ENCODE measurements at places on chromosomes 11 and 22.

DNA sequence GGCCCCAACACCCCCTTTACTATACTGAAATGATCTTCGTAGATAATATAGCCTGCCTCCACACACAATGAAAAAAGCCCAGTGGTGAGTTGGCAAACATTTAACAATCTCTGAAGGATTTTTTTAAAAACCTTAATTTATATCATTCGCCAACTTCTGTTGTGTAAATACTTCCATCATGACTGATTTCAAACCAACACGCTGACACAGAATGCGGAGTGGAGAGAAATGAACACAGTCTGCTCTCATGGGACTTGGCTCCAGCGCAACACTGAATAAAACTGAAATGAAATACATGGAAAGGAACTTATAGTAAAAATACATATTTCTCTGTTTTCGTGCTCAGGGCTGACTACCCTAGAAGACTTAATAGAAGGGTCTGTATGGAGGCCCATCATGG lies 61.3 kb upstream of the WNT11 start:
- no peak for DNase-seq

DNA sequence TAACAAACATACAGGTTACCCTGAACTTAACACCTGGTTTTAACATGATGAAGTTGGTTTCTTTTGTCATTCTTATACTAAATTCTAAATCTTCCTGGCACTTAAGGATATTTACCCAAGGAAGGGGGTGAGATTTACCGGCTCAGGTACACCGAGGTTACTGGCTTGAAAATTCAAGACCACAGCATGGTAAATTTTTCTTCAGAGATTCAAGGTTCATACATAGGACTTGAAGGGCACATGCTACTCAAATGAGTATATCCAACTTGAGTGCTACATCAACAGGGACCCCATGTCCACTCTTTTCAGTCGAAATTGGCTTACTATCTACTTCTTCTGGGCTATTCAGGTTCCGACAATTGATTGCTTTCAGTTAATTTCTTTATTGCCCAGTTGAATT lies 12.7 kb downstream of the SERPING1 start:
- no peak for DNase-seq

DNA sequence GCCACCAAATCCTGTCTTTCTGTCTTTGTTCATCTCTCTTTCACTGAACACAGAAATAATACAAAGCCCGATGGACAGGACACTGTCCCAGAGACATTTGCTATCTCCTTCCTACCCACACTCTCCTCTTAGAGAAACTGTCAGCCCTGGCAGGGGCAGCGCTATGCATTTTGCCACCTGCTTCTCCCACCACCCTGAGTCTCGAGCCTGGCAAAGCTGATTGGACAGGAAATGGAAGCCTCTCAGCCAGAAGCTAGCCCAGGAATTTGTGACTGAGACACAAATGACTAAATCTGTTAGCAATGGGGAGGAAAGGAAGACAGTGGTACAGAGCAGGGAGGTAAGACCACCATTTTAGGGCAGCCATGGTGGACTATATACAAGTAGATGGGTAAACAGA lies 14.9 kb upstream of the GALNT18 start:
- no peak for DNase-seq

DNA sequence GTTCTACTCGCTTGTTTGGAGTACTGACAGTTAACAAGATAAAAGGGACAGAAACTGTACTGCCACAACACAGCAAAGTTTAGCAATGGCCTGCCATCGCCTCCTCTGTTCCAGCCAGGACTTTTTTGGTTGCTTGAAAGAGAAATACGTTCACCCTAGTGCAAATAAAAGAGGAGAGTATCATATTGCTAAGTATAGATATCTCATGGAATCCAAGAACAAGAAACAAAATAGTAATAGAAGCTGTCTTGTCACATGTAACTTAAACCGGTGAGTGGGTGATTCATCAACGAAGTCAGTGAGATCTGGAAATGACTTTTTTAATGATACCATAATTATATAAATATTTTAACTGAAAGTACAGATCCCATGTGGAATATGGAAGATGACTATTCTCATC lies 35.4 kb downstream of the SLC1A2 start:
- no peak for DNase-seq

- DNase-seq, result no peak
Measured at GRCh38 chr11:95700471-95700817, 89.1 kb downstream of the FAM76B start.

- DNase-seq, result no peak
Measured at GRCh38 chr11:124115782-124116616, 749 bp downstream of the VWA5A start.

DNA sequence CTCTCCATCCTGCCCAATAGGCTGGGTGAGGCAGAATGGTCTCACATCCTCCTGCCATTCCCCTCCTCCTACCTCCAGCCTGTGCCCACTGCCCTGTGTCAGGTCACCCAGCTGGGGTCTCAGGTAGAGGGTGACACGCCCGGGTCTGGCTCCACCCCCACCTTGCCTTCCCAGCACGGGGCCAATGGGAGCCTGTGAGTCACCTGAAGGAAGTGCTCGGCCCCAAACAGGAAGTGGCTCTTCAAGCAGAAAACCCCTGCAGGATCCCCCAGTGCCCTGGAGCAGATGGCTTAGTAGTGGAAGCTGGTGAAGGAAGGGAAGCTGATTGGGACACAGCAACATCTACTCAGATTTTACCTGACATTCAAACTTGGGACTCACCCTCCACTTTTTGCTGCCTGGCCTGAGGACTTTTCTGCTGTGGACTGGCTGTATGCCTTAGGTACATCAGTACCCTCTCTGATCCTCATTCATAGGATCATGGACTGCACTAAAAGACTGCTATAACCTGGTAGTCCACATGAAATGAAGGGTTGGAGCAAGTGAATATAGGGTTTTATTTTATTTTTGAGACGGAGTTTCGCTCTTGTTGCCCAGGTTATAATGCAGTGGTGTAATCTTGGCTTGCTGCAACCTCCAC lies 33.4 kb downstream of the GDPD5 start:
- no peak for DNase-seq

DNA sequence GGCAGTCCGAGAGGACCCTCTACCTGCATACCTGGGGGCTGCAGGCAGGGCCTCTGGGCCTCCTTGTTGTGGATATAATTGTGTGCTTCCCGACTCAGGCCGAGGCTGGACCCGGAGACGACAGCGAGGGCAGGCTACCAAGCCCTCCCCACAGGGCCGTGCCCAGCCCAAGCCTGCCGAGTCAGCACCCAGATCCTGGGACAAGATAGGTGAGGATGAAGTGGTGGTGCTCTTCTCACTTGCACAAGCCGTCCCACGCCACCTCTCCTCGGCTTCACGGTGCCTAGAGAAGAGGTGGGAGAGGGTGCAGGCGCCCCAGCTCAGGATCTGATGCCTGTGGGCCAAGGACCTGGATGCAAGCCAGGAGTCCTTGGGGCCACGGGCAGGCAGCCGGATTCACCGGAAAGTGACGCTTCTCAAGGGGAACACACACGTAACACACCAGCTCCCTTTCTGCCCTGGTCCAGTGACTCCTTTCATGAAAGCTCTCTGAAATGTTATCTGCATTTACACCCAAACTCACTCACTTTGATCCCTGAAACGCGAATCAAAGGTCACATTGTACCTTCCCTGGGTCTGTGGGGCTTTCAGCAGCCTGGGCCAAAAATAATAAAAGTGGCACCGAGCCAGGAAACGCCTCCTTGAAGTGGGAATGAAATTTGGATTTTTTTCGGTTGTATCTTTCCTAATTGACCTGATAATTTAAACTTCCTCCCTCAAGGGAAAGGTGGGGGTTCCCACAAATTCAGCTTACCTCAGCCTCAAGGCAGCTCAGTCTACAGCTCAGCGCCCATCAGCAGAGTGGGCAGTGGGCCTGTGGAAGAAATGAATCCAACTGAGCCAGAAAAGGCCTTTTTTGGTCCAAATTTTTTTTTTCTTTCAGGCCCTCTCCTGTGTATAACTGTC lies 1.1 kb upstream of the GNB1L start:
- no peak for DNase-seq

DNA sequence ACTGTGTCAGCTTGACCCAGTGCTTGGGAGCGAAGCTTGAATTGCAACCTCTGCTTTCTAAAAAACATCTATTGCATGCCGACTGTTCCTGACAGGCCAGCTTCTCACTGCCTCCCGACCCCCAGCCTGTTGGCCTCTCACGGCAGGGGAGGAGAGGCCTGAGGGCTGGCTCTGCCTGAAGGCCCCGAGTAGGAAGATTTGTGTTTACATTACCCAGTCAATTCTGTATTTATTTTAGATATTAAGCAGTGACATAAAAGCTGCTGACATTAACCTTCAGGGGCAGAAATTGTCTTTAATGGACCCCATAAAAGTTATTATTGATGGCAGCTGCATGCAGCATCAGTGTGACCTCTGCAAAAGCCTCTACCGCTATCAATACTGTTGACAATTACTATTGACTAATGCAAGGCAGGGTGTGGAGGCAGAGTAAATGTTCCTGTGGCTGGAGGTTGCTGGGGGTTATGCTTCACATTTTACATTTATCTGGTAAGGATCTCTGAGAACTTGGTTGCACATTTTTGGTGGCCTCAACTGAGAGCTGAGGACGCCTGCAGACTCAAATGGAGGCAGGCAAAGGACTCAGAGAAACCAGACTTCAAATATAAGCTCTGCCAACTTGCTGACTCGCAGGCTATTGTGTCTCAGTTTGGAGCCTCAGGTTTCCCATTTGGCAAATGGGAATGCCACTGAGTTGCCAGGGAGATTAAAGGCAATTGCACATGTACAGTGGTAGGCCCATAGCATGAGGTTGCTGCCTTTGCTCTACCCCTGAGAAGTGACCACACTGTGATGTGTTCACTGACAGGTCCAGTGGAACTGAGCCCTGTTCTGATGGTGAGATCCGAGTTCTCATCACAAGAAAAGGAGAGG lies 380.5 kb downstream of the TENM4 start:
- DNase-seq, result no peak

DNA sequence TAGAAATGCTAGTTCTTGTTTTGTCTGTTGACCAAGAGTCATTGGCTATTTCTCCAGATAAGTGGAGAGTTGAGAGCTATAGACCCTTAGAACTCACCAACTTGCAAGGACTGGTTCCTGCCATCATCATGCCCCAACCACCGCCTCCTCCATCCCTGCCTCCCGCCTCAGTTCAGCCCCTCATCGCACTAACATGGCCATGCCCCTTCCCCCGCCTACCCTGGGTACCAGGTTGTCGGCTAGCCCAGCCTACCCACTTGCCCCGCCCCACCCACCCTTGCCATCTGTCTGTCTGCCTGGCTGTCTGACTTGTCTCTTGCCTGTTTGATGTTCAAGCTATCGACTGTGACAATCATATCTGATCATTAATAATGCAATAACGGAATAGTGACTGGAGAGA lies 154.1 kb downstream of the TRIM29 start:
- DNase-seq, result no peak

- DNase-seq, result no peak
Measured at GRCh38 chr11:85316967-85317366, 310.2 kb downstream of the DLG2 start.

DNA sequence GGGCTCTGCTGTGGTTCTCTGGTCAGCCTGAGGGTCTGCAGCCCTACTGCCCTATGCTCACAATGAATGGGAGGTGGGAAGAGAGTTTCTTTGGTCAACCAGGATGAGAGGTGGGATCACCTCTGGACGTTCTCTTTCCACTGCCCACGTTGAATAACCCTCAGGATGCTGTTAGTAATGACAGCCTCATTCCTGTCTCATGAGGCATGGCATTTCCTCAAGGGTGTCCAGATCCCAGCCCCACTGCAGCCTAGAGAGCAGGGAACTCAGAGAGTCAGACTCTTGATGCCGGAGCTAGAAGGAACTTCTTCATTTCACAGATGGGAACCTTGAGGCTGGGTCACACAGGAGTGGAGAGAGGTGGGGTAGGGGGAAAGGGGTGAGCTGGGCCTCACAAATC lies 196.0 kb downstream of the CEP164 start:
- no peak for DNase-seq

- no peak for DNase-seq
Measured at GRCh38 chr11:102581066-102581465, 44.1 kb downstream of the MMP20 start.

- DNase-seq, result no peak
Measured at GRCh38 chr11:72682238-72682857, 8.1 kb upstream of the PDE2A start.

GRCh38 chr22:49159711-49160110 lies 668.0 kb downstream of the BRD1 start:
- DNase-seq, result no peak

- DNase-seq, result no peak
Measured at GRCh38 chr11:120332822-120333716, 3.1 kb upstream of the ARHGEF12 start.

GRCh38 chr11:15705891-15706290 lies 591.2 kb downstream of the INSC start:
- no peak for DNase-seq

GRCh38 chr11:11748706-11749365 lies 92.9 kb upstream of the USP47 start:
- DNase-seq, result no peak

DNA sequence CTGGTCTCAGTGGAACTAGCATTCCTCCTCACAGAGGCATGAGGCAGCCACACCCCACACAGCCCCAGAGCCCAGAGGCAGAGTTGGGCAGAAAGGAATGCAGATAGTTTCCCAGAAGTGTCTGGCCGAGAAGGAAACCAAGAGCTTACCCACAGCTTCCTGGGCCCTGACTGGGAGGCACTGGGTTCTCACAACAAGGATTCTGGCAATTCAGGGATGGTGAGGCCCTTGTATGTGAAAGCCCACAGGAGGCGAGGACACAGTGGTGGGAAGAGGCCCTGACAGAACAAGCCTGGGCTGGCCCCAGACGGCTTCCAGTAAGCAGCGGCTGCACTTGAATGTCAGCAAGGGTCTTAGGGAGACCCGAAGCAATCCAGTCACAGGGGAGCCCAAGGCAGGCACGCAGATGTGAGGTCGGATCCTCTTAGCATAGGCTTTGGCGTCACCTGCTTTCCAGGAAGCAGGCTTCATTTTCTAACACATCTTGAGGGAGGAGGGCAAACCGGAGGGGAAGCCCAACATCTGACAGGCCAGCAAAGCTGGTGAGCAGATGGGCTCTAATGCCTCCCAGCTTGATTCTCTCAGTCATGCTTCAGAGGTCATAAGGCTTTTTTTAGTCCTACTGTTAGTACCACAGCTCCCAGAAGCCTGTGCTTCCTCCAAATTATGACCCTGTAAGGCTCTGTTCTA lies 78.3 kb upstream of the AKIP1 start:
- DNase-seq, result peak; percentile 29

GRCh38 chr11:12292766-12293165 lies 84.6 kb upstream of the PARVA start:
- no peak for DNase-seq

DNA sequence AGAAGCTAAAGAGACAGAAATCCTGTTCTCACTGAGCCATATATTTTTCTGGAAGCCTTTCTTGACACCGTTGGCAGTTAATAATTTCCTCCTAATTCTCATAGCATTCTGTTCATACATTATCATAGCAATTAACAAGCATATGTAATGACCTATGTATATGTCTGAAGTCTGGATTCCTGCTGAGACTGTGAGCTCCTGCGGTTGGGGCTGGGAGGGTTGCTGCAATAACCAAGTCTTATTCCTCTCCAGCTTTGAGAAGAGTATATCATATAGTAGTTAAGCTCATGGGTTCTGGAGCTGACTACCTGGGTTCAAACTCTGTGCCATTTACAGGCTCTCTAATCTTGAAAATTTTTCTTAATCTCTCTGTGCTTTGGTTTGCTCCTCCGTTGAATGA lies 175.2 kb downstream of the MAML2 start:
- no peak for DNase-seq

Data from NCI-H187 (cell line).